ENCODE measurements at places on chromosomes 1 and 21.

DNA sequence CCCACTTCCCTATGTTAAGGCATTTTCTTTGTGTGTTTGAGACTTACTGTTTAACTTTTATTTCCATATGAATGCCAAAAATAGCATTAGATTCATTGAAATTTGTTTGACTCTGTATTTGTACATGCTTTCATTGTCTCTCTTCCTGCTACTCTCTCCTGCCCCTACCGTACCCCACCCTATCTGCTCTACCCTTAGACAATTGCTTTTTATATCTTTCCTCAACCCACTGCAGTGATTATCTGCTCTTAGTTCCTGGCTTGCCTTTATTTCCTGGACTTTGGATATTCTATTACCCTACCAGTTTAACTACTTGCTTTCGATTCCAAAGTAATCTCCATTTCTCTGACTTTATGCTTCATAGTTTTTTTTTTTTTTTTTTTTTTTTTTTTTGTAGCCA, 10.5 kb downstream of the RAVER2 start:
- DNase-seq, result no peak

- no peak for DNase-seq
Measured at GRCh38 chr21:23574932-23575331, 2032.3 kb downstream of the MRPL39 start.

DNA sequence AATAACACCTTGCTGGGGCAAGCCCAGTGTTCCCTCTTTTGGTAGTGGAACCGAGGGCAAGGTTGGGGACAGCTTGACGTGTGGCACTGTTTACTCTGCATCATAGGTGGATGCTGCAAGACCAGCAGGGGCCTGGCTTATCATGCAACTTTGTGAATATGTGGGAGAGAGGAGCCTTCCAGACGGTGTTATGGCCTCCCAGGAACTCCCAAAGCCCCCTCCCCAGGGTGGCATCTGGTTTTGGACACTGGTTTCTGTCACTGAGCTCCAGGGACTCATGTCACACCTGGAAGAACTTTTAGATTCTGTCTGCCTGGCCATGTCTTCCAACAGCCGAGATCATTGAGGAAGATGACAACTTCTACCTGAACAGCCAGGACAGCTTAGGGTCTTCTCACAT, 1.4 kb upstream of the TLR5 start:
- no peak for DNase-seq

- DNase-seq, result no peak
Measured at GRCh38 chr1:40095806-40096205, 1.2 kb downstream of the PPT1 start.

DNA sequence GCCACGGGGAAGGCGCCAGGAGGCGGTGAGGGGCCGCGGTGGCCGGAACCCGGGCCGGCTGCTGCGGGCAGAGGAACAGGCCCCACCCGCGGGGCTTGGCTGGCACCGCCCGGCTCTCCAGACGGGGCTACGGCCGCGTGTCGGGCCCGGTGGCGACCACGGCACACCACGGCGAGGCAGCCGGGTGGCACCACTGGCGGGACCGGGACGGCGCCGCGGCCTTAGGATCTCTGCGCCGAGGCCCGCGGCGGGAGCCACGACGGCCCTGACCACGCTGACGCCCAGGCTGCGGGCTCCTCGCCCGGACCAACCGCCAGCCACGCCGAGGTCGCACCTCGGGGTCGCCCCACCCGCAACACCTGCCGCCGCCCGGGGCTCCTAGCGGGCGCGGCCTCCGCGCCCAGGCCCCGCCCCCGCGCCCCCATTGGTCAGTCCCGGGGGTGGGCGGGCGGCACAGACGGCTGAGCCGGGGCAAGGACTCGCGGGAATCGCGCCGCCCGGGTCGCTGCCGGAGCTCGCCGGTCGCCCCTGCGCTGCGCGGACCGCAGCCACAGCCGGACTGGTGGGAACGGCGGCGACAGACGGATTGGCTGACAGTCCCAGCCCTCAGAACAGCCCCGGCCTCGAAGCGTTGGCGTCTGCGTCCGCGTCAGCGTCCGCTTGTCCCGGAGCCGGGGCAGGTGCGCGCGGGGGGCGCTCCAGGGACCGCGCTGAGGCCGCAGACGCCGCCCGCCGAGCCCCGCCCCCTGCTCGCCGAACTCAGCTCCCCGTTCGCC, at the start of gene BMP8A:
TSS of gene BMP8A (plus strand) at position 491 of the 776 bp plus-strand sequence. CDS start 356 bp downstream, outside the sequence.
- DNase-seq, result peak; percentile 89

GRCh38 chr1:100352267-100353070, at the start of gene CDC14A:
Gene CDC14A, plus strand, starts transcription at chr1:100352506. Its CDS starts 449 bp downstream, at chr1:100352955.
- peak; percentile 92 for DNase-seq

- DNase-seq, result no peak
Measured at GRCh38 chr1:54298284-54299033, 98.5 kb downstream of the MRPL37 start.

DNA sequence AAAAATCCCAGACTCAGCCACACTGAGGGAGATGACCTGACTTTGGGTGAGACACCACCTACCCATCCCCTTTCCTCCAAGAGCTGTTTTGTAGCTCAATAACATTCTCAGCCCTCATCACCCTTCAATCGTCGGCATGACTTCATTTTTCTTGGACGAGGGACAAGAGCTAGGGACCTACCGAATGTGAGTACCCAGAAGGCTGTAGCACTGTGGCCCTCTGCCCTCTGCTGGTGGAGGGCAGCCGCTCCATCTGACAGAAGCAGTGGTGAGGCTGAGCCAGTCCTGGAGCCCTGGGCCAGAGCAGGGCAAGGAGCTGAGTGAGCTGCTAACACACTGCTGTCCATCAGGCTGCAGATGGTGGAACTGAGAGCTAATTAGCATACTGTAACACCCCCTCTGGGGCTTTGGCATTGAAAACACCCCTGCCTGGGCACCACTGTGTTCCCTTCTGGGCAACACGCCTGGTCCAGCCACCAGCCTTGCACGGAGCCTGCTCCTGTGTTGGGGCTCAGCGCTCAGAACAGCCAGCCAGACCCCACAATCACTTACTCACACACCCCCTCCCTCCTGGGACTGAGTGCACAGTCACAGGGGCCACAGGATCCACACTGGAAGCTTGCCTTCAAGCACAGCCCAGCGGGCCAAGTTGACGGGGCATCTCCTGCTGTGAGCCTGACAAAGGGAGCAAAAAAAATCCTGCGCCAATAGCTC, 18.3 kb upstream of the ALPL start:
- DNase-seq, result no peak

DNA sequence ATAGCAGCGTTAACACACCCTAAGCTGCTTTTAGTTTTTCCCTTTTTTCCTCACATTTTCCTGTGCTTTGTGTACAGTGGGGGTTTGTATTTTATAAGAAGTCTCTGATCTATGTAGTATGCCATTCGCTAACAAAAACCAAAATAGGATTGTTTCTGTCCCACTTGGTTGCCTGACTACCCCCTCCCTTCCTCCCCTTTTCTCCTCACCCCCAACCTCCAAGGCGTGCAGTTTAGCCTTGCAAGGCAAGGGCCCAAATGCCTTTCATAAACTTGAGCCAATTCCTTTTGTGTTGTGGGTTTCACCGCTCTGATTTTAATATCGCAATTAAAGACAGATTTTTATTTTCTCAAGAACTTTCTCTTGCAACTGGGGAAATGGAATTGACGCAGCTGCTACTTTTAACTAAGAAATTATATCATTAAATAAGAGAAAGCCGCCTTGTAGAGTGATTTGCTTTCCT, 276.9 kb downstream of the TM2D1 start:
- no peak for DNase-seq

GRCh38 chr1:9840176-9840575, 16.4 kb upstream of the CLSTN1 start:
- DNase-seq, result peak; percentile 67

- DNase-seq, result no peak
Measured at GRCh38 chr1:15524021-15524282, at the start of gene CASP9. Gene CASP9, minus strand, starts transcription at chr1:15524215. Its CDS starts 15 bp downstream, at chr1:15524200.

DNA sequence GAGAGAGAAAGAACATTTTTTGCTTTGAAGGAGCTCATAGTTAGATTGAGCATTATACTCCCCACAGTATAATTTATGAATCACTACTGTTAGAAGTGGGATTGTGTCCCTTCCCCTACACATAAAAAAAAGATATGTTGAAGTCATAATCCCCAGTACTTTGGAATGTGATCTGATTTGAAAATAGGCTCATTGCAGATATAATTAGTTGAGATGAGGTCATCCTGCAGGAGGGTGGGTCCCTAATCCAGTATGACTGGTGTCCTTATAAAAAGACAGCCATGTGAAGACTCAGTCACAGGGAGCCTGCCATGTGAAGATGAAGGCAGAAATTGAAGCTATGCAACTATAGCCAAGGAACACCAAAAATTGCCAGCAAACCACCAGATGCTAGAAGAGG, 76.4 kb downstream of the TGFB2 start:
- no peak for DNase-seq

DNA sequence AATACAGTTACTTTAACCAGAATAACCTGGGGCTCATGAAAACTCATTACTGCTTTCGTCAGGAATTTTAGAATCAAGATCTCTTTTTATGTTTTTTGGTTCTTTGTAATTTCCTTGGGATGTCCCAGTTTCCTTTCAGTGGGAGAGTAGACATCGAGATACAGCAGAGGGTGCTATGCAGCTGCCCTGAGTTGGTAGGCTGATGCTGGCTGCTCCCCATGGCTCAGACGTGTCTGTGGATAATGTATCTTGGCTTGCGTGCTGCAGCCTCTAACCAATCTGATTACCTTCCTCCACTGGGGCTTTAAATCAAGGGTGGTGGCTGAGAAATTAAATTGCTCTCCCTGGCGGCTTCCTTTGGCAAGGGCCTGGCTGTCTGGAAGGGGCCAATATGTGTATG, 253.7 kb downstream of the CACNA1E start:
- no peak for DNase-seq

DNA sequence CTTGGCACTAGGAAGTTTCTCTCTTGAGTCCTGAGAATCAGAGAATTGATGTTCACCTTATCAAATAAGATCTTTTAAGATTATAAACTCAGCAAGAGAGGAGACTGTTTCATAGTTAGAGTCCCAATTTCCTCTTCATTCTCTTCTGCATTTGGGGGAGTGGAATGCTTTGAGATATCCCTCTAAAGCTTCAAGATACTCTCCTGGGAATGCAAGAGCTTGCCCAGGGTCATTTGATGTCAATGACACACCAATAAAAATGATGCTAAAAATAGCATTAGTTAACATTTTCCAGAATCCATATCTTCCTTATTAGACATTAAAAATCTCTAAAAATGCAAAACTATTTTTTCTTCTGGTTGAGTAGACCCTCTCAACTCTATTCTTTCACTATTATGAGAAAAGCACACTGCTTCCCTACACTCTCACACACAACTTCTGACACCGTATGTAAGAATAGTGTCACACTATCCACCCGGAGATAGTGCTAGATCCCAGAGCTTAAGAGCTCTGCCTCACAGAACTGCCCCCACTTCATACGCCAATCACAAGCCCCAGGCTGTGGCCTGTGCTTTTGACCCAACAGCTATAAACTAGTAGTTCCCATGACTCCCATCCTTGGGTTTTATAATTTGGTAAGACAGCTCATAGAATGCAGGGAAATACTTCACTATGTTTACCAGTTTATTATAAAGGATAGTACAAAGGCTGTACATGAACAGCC, 399.9 kb upstream of the RUNX1 start:
- DNase-seq, result no peak

GRCh38 chr1:95384567-95384966, 150.6 kb downstream of the RWDD3 start:
- DNase-seq, result no peak

GRCh38 chr1:246335151-246335550, 171.9 kb downstream of the SMYD3 start:
- DNase-seq, result no peak

- no peak for DNase-seq
Measured at GRCh38 chr1:226482196-226482595, 66.4 kb upstream of the STUM start.

GRCh38 chr1:3651930-3652547, at the start of gene TP73:
Gene TP73, plus strand, starts transcription at chr1:3652516. Its CDS starts 29,850 bp downstream, at chr1:3682366.
- peak; percentile 66 for DNase-seq

DNA sequence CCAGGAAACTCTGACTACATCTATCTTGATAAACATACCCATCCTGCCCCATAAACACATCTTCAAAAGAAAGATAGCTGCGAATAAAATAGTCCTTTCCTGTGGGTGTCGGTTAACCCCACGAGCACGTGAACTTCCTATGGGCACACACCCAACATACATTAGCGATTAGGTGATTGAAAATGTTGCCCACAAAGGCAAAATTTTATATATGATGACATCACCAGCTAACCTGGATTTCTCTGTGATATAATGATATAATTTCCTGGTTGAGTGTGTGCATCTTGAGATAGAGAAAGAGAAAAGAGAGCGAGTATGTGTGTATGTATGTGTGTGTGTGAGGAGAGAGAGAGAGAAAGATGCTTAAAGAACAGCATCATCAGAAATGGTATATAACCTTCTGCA, 296.1 kb downstream of the PTPRC start:
- peak; percentile 27 for DNase-seq

DNA sequence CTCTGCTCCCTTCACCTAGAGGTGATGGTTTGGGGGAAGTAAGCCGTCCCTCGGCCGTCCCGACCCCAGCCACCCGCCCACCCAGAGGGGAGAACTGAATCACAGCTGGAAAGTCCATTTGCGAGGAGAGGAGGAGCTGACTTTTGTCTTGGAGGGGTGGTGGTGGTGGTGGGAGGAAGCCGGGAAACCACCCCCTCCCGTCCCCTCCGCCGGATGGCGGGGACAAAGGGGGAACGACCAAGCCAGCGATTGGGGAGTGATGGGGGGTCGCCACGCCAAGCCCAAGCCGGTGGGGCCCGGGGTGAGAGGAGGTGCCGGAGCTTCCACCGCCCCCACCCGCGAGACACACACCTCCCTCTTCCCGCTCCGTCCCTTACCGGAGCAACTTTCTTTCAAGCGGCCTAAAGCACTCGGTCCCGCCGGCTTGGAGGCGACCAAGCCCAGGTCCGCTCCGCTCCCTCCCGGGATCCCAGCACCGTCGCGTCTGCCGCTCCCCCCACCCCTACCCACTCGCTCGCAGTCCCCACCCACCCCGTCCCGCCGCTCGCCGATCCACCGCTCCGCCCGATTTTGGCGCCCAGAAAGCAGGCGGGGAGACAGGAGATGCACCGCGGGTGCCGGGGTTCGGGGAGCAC, 540 bp downstream of the ARHGEF2 start:
- DNase-seq, result peak; percentile 11

GRCh38 chr1:215599418-215600074, 32.4 kb downstream of the KCTD3 start:
- DNase-seq, result peak; percentile 69

GRCh38 chr1:19377812-19378718, 65.9 kb downstream of the SLC66A1 start:
- DNase-seq, result no peak

GRCh38 chr1:246262281-246262680, 244.8 kb downstream of the SMYD3 start:
- no peak for DNase-seq

- DNase-seq, result no peak
Measured at GRCh38 chr1:18537386-18538306, 56.9 kb downstream of the KLHDC7A start.

DNA sequence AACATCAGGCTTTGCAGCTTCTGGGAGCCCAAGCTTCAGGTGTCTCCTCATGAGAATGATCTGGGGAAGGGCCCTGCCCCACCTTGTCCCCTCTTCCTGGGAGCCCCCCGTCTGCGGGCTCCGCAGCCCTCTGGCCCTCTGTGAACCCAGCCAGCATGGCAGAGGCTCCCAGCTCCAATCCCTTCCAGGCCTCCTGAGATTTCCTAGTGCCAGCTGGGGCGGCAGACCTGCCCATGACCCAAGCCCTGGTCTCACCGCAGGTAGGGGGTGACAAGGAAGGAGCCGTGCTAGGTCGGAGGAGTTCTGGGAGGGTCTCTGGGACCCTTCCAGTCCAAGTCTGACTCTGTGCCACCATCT, 7.7 kb downstream of the PLEKHG5 start:
- DNase-seq, result no peak

- DNase-seq, result no peak
Measured at GRCh38 chr1:54453509-54453908, 47.3 kb upstream of the SSBP3 start.

All from NCI-H1105 (cell line).